Immature natural killer cell (primary cell): ENCODE measurements at places on chromosomes 7 and 10.

- H3K4me3 ChIP-seq, result no peak overlapping the region
- no peaks in the 10 kb centered on the region for H3K36me3 ChIP-seq
- DNase-seq, result no peak
- H3K27me3 ChIP-seq, result peaks cover 7% of the 10 kb centered on the region
- no peak overlapping the region for H3K27ac ChIP-seq
Measured at GRCh38 chr7:132309102-132309805, 267.0 kb downstream of the PLXNA4 start.

DNA sequence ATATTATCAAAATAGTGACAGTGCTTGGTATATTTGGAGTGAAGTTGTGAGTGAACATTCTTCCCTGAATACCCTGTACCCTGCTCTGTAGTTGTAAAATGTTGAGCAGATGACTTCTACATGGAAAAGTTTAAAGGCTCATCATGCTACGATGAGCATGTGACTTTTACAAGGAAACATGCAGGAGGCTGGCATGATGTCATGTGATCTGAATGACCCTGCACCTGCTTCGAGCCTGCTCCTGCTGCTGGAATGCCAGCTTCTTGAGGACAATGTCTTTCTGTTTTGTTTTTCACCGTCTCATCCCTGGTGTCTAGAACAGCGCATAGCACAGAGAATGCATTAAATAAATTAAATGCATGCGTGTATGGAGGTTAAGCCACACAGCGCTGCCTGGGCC, 5.4 kb upstream of the INPP5A start:
- H3K27ac ChIP-seq, result no peak overlapping the region
- H3K27me3 ChIP-seq, result peaks cover 3% of the 10 kb centered on the region
- peaks cover 4% of the 10 kb centered on the region for H3K4me1 ChIP-seq
- DNase-seq, result no peak

DNA sequence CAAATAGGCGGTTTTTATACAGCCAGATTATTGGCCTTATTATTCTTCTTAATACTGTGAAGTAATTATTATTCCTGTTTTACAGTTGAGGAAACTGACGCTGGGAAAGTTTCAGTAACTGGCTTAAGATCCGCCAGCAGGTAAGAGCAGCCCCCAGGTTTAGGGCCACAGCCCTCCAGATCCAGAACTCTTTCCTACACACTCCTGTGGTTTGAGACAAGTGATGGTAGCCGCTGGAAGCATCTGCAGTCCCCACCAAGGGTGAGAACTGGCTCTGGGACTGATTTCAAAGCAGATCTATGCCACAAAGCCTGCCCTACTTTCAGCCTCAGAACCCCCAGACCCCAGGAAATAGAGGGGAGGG, 3.0 kb upstream of the UNC5B start:
- H3K27ac ChIP-seq, result no peak overlapping the region
- peaks cover 14% of the 10 kb centered on the region for H3K4me1 ChIP-seq
- no peak for DNase-seq
- H3K36me3 ChIP-seq, result no peaks in the 10 kb centered on the region

DNA sequence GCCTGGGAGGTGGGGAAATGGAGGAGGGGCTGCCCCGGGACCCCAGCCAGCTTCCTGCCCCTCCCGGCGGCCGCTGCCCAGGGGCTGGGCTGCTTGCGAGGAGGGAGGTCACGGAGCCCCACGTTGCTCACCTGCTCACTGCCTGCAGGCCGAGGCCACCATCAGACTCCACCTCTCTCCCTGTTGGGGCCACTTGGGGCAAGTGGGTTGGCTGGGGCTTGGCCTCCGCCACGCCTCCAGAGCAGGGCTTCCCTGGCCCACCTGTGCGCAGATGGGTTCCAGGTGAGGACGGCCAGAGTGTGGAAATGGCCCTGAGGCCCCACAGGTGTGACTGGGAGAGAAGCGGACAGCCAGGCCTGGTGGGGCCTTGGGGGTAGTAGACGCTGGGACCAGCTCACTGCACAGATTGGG, 82.8 kb upstream of the DIP2C start:
- H3K4me1 ChIP-seq, result no peaks in the 10 kb centered on the region
- H3K4me3 ChIP-seq, result no peak overlapping the region
- peaks cover 1% of the 10 kb centered on the region for H3K27me3 ChIP-seq
- DNase-seq, result no peak

- peaks cover 35% of the 10 kb centered on the region for H3K27me3 ChIP-seq
- H3K27ac ChIP-seq, result no peak overlapping the region
- no peak for DNase-seq
- H3K36me3 ChIP-seq, result no peaks in the 10 kb centered on the region
- no peak overlapping the region for H3K4me3 ChIP-seq
Measured at GRCh38 chr10:117543225-117544003, 868 bp downstream of the EMX2 start.
